ENCODE measurements at places on chromosomes 3 and 15.
A peak's percentile ranks its signal among the peaks of the same experiment; 100 is the strongest.

DNA sequence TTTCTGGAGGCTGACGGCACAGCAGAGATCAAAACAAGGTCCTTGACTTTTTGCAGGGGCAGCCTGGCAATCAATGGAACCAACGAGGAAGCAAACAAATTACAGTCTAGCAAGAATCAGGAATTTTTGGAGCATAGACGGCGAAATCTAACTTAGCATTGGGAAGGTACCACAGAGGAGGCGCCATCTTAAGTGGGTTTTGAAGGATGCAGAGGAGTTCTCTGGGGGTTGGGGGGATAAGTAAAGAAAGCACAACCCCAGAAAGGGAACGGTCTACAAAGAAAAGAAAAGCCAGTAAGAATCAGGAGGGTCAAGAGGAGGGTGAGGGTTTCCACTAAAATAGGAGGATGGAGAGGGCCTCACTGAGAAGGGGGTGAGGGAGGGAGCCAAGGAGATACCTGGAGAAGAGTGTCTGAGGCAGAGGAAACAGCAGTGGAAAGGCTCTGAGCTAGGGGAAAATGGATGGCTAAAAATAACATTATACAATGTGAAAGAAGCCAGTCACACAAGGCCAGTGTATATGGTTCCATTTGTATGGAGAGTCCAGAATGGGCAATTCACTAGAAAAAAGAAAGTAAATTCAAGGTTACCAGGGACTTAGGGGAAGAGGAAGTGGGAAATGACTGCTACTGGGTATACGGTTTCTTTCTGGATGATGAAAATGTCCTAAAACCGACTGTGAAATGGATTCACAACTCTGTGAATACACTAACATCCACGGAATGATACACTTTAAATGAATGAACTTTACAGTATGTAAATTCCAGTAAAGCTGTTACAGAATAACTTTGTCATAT, 25.2 kb upstream of the IQSEC1 start:
- no peak for DNase-seq

GRCh38 chr15:39427705-39428104, 153.2 kb upstream of the THBS1 start:
- DNase-seq = no peak

- DNase-seq = no peak
These were observed 413.9 kb upstream of the MDFIC2 start for GRCh38 chr3:70726096-70726938.

GRCh38 chr3:44827196-44827595, 34.5 kb upstream of the TMEM42 start:
- no peak for DNase-seq

- no peak for DNase-seq
These were observed 404.2 kb upstream of the RARB start for GRCh38 chr3:25023876-25024275.

DNA sequence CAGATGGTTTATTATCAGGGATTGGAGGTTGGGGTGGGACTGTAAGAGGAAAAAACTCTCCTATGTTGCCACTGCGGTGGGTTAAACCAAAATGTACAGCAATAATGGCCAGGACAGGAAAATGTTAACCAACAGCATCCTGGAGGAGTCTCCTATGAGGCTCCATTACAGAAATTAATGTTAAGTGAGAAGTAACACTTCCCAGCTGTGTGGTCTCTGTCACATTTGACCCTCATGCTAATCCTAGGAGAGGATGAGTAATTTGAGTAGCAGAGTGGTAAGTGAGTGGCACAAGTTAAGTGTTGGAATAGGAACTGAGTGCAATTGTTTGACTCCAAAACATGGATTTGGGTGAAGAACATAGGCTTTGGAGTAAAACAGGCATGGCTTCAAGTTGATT, 39.0 kb downstream of the ARHGEF3 start:
- no peak for DNase-seq

DNA sequence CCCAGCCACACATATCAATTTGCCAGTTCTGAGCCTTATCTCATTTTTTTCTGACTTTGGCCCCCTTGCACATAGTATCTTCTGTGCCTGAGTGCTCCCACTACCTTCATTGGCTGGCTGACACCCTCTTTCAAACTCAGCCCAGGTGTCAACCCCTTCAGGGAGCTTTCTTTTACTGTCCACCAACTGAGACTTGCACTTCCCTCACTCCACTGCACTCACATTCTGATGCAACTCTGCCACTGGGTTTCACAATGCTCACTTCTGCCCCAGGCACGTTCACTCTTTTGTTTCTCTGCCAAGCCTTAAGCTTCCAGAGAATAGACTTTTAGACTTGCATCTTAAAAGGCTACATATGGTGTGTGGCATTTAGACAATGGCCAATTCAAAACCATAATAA, 101.5 kb upstream of the CBLB start:
- no peak for DNase-seq

- no peak for DNase-seq
These were observed 37.7 kb downstream of the SLMAP start for GRCh38 chr3:57793737-57794187.

DNA sequence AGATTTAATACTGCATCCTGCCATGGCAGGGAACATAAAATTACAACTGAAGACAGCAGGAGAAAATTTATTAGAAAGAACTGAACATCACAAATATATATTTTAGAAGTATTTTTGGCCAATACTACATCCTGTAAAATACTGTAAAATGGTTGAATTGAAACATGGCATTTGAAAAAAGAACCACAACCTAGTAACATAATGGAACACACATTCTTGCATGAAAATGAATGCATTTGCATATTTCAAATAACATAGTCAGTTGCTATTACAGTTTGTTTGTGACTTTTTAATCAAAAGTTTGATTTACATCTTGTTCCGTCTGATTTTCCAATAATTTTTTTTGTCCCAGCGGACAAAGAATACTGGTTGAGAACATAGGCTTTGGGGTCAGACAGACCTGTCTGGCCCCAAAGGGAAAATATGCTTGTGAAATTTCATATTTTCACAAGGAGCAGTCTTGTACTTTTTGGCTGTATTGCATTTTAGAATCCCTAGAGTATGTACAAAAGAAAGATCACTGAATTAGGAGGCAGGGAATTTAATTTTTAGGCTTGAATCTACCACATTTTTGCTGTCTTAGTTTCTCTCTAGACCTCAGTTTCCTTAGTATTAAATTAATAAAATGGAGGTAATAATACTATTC, 268.8 kb downstream of the ADAMTSL3 start:
- no peak for DNase-seq

- peak; percentile 36 for DNase-seq
These were observed 698 bp downstream of the IL1RAP start for GRCh38 chr3:190514413-190515153.

GRCh38 chr3:100634493-100635272, 25.3 kb downstream of the ADGRG7 start:
- DNase-seq = no peak

- no peak for DNase-seq
These were observed 782.4 kb upstream of the ROBO1 start for GRCh38 chr3:80550174-80550573.

- no peak for DNase-seq
These were observed 83.6 kb downstream of the SLC7A14 start for GRCh38 chr3:170502297-170502696.

DNA sequence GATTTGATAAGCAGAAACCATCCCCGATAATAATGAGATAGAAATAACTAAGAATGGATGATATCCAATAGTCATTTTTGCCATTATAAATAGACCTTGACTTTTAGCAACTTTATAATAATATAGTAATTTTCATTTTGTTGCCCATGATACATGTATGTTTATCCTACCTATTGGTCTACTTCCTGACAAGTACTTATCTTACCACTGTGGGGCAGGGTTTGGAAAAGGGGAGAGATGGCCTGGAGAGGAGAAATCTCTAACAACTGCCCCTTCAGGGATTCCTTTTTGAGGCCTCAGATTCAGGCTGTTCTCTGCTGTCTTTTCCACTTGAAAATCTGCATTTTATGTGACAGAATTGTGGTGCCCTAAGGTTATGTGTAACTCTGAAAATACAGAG, 42.2 kb downstream of the FAM98B start:
- no peak for DNase-seq

DNA sequence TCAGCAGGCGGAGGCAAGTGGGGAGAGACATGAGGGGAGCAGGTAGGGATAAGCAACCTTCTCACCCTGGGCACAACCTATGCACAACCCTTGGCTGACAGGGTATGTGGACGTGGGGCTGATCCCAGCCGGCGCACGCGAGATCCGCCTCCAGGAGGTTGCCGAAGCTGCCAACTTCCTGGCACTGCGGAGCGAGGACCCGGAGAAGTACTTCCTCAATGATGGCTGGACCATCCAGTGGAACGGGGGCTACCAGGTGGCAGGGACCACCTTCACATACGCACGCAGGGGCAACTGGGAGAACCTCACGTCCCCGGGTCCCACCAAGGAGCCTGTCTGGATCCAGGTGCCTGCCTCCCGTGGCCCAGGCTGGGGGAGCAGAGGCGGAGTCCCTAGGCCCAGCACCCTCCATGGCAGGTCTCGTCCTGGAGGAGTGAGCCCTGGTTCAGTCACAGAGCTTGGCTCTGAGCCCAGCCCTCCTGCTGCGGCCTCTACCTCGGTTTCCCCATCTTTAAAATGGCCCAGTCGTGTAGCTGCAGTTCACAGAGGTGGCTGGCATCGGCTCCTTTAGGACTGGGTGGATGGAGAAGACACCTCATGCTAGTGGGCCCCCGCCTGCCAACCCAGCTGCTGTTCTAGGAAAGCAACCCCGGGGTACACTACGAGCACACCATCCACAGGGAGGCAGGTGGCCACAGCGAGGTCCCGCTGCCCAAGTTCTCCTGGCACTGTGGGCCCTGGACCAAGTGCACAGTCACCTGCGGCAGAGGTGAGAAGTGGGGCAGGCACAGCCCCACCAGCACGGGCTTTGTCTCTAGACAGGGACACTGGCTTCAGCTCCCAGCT, 96.0 kb downstream of the TBC1D2B start:
- DNase-seq = no peak

- DNase-seq = no peak
These were observed 1.9 kb downstream of the TF start for GRCh38 chr3:133747907-133748639.

DNA sequence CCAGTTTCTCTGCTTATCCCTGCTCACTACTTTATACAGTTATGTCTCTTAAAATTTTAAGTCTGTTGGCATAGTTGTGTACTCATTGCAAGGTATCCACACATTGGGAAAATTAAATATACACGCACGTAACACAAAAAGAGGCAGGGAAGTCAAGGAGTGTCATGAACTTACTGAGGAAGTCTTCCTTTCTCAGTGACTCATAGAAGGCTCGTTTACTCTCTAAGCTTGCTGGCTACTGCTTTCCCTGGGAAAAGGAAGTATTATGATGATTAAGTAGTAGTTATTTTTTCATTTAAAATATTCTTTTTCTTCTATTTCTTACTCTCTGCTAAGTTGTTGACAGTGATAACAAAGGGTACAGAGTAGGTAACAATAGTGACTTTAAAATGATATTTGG, 287.3 kb downstream of the UBE2E2 start:
- DNase-seq = no peak

GRCh38 chr15:27725731-27726130, 373.4 kb downstream of the OCA2 start:
- DNase-seq = no peak

GRCh38 chr3:141365201-141365600, 3.1 kb upstream of the ZBTB38 start:
- no peak for DNase-seq

GRCh38 chr3:85342915-85343314, 384.1 kb downstream of the CADM2 start:
- peak; percentile 2 for DNase-seq

GRCh38 chr3:161540594-161540993, 44.0 kb downstream of the OTOL1 start:
- DNase-seq = no peak

GRCh38 chr15:44736181-44736765, at the start of gene TRIM69:
Gene TRIM69 (plus strand): TSS chr15:44736528. CDS start chr15:44736705, 177 bp downstream.
- DNase-seq = no peak

GRCh38 chr3:50585919-50586762, 16.8 kb downstream of the HEMK1 start:
- no peak for DNase-seq

DNA sequence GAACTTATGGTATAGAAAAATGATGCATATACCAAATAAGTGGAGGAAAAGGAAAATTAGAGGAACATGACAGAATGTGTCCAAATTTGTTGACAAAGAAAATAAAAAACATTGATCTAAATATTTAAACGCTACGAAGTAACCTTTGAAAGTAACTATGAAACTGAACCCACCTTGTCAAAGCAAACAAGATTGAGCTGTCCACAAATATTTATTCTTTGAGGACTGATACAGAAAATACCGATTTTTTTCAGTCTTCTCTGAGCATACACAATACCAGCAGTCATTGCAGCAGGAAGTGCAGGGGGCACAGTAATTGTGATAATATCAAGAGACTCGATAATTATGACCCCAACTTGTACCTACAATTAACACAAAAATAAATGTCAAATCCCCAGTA, 40.0 kb downstream of the ATP13A3 start:
- DNase-seq = no peak

- no peak for DNase-seq
These were observed 30.2 kb downstream of the MCCC1 start for GRCh38 chr3:183069086-183069485.

DNA sequence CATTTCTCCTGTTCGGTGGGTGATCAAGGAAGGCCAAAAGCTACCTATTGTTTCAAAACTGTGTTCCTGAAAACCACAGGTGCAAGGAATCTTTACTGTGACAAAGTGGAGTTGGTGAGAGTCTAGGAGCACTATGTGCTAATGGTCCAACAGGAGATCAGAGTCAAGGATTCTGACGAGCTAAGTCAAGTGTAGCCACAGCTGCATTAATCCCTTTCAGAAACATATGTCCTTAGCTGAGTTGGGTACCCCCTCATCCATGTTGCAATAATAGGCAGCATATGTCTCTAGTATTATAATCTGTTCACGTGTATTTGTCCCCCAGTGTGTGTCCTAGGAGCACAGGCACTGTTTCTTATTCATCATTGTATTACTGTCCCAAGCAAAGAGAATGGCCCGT, 1.7 kb downstream of the VPS39 start:
- no peak for DNase-seq

DNA sequence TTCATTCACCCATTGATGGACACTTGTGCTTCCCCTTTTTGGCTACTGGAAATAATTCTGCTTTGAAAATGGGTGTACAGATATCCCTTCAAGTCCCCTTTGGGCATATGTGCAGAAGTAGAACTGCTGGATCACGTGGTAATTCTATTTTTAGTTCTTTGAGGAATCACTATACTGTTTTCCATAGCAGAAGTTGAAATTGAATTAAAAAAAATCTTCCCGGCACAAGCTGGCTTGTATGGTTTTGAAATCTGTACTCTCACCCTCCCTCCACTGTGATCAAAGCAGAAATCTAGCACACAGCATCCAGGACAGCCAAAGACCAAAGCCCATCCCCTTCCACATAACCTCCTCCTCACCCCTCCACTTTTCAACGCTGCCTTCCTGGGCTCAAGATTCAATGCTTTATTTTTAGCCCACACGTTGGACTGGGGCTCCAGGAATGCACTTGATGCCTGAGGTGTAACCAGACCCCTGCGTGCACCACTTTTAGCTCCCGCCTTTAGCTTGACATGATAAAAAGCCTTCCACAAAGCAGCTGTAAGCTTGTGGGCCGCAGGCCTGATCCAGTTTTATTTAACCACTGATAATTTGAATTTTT, 29.9 kb downstream of the TMEM40 start:
- DNase-seq = no peak

GRCh38 chr3:179027326-179027900, 44.2 kb downstream of the ZMAT3 start:
- no peak for DNase-seq

GRCh38 chr3:15331606-15332404, 581 bp downstream of the SH3BP5 start:
- DNase-seq = no peak

GRCh38 chr15:92715758-92716157, 60.2 kb upstream of the FAM174B start:
- DNase-seq = no peak

GRCh38 chr15:96255599-96255998, 74.9 kb upstream of the NR2F2 start:
- no peak for DNase-seq
